ENCODE measurements at places on chromosomes 16 and 17.

DNA sequence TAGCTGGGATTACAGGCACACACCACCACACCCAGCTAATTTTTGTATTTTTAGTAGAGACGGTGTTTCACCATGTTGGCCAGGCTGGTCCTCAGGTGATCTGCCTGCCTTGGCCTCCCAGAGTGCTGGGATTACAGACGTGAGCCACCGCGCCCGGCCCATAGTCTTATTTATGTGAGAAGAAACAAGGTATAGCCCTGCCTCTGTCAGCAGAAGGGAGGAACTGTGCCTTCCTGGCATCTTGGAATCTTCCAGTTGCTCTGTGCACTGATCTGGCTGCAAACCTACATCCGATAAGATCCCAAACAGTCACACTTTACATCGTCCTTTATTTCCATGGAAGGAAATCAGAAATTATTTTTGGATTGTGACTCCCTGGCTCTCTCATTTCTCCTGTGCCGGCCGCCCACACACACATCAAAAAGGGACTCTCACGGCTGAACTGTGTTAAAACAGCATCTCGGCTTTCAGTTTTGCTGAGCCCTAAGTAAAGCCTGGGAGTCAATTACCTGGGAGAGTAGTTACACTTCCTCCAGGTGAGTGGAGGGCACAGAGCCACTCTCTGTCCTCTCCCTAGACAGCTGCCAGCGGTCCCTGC, 23.3 kb downstream of the WIPI1 start:
- no peak for DNase-seq

GRCh38 chr16:20940871-20941635, 40.5 kb downstream of the LYRM1 start:
- DNase-seq, result peak; percentile 74

GRCh38 chr16:26413780-26414179, 652.9 kb upstream of the C16orf82 start:
- DNase-seq, result no peak

DNA sequence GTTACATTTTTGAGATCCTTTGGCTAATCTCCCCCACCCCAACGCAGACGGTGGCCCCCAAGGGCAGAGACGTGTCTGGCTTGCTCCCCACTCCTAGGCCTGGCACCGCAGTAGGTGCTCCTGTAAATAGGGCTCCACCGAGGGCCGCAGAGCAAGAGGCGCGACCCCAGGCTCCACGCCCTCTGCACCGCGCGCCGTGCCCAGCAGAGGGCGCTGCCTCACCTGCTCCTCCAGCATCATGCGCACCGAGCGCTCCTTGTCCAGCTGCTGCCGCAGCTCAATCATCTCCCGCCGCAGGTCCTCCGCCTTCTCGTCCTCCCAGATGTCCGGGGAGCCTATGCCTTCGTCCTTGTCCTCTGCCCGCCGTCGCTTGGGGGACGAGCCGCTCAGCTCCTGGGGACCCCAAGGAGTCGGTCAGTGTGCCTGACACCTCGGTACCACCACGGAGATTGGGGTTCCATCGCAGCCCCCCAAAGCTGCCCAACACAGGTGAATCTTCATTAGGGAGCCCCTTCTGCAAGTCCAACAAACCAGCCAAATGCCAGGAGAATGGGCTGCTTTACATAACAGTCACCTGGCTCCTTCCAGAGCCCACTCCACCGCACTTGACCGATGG, 11.2 kb downstream of the TFAP4 start:
- DNase-seq, result no peak

DNA sequence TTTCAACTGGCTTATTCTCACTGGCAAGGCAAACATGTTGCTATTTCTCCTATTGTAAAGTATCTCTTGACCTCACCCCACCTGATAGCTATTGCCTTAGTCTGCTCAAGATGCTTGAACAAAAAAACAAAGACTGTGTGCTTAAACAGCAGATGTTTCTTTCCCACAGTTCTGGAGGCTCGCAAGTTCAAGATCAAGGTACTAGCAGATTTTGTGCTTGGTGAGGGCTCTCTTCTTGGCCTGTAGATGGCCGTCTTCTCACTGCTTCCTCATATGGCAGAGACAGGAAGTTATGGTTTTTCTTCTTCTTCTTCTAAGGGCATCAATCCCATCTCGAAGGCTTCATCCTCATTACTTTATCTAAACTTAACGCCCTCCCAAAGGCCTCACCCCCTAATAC, 109.7 kb upstream of the CLEC3A start:
- no peak for DNase-seq
